Motor neuron (in vitro differentiated cells): ENCODE measurements at places on chromosomes 13 and 19. TPM values are rescaled to one million over a fixed set of nuclear protein-coding genes. Genes with fewer than 3 reads are reported as not detected.

GRCh38 chr13:38308736-38309135 is 40.9 kb upstream of the UFM1 start:
- peak; percentile 67 for ATAC-seq

GRCh38 chr19:662207-662961 is 630 bp downstream of the RNF126 start:
- ATAC-seq: peak; percentile 3

Gene PGPEP1
- total RNA-seq: 42.8 and 46.6 TPM in 2 replicates

GRCh38 chr13:101554420-101555125 is 102.1 kb downstream of the ITGBL1 start:
- peak; percentile 40 for ATAC-seq

Gene ZNF729
- not detected in 2 replicates for total RNA-seq

DNA sequence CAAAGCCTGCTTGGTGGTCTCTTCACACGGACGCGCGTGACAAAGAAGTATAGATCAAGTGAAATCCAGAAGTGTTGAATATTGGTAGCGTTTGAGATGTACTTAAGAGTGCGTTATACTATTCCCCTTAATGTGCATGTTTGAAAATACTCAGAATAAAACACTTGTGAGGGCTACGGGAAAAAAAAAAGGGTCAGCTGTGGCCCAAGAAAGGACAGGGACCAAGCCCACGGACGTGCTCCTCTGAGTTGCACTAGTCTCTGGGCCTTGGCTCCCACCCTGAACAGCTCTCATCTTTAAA is 622 bp upstream of the RBM42 start:
- ATAC-seq: no peak

DNA sequence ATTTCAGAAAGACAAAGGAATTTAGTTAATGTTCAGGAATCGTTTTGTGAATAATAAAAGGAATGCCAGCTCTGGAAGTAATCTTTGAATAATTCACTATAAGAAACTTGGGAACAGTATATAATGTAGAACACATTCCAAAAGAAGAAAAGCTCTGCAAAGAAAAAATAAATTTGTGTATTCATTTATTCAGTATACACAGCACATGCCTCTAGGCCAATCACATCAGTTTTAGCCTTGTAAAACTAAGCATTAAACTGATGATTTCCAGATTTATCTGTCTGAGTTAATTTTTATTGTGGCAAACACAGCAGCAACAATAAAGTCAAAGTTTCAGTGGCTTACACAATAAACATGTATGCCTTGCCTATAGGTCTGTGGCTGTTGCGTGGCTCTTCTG is 5.7 kb upstream of the RXFP2 start:
- peak; percentile 38 for ATAC-seq

- ATAC-seq: no peak
These were observed 3.0 kb upstream of the IGFL1 start for GRCh38 chr19:46226438-46226973.

Gene LILRB3
- 0.37 and 0.67 TPM in 2 replicates for total RNA-seq

GRCh38 chr13:36298535-36299068 is 988 bp upstream of the CCDC169 start:
- ATAC-seq: peak; percentile 41

DNA sequence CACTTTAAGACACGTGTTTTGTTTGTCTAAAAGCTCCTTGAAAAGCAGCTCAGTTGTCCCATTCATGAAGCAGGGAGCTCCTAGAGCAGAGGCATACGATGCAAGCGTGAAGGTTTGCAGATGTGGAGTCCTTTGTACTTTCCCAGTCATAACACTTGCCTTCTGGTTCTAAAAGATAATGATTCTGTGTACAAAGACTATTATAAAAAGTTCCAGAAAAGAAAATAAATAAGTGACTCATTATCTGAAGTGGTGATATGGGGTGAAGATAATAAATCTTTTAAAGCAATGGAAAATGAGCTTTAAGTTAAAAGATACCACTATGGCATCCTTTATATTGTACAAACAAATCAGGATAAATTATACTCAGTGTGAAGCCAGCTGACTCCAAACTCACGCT is 569.9 kb downstream of the MYO16 start:
- ATAC-seq: no peak

- peak; percentile 80 for ATAC-seq
These were observed 66.0 kb upstream of the DOCK9 start for GRCh38 chr13:99043831-99044231.

- no peak for ATAC-seq
These were observed 152.9 kb downstream of the SIPA1L3 start for GRCh38 chr19:38059897-38060296.

- ATAC-seq: no peak
These were observed 3.1 kb downstream of the A1BG start for GRCh38 chr19:58350001-58350861.
